Activated CD4-positive, alpha-beta T cell treated with anti-CD3 and anti-CD28 coated beads, Interleukin-2, amount 50 U/mL, for 48 hours (primary cell): ENCODE measurements at places on chromosomes 2 and 18.

DNA sequence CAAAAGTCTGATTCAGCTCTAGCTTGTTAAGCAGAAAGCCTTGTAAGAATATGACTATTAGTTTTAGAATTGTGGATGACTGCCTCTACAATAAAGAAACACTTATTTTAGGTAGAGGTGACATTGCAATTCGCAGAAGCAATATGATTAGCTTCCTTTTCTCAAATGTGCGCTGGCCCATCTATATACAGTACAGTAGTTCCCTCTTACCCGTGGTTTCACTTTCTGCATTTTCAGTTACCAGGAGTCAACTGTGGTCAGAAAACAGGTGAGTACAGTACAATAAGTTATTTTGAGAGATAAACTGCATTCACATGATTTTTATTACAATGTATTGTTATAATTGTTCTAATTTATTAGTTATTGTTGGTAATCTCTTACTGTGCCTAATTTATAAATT is 405.1 kb downstream of the GPD2 start:
- no peak for DNase-seq

GRCh38 chr2:121501031-121501430 is 29.6 kb upstream of the RNU4ATAC start:
- no peak for DNase-seq

- DNase-seq, result no peak
These were observed 255.7 kb downstream of the HNMT start for GRCh38 chr2:138219961-138220360.

- DNase-seq, result no peak
These were observed 74.7 kb upstream of the MGAT4A start for GRCh38 chr2:98805412-98806171.

DNA sequence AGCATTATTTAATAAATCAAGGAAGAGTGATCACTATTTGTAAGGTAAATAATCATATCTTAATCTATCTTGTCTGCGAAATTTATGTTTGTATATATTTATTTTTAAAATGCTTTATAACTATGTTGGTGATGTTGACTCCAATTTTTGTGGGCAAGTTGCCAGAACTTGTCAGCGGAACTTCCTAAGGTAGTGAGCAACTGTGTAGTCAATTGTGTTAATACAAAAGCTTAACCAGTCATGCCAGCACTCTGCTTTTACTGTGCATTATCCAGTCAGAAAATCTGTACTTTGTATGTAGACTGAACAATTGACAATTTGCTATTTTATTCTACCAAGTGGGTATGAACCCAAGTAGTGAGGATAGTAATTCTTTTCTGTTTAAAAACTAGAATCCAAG is 61.9 kb upstream of the RND3 start:
- no peak for DNase-seq

DNA sequence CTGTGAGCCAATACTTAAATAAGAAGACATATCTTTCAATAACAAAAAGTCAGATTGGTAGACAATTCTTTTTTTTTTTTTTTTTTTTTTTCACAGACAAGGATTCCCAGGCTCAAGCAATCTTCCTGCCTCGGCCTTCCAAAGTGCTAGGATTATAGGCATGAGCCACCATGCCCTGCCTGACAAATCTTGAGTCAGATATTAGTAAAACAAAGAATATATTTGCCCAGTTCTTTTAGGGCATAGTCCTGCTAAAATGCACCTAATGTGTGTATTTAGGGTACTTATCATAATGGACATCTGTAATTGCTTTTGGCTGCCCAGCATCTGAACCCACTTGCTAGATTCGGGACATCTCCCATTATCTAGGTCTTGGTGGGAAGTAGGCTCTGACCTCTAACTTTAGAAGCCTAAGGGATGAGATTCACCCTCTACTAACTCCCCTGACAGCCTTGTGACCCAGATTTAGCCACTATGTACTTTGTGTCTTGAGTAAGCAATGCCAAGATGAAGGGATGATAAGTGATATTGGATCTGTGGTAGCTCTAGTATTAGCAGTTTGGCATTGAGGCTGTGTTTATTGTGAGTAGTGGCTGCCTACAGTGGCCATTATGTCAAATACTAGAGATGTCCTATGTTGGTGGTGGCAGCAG is 18.5 kb upstream of the PSME4 start:
- DNase-seq, result no peak

DNA sequence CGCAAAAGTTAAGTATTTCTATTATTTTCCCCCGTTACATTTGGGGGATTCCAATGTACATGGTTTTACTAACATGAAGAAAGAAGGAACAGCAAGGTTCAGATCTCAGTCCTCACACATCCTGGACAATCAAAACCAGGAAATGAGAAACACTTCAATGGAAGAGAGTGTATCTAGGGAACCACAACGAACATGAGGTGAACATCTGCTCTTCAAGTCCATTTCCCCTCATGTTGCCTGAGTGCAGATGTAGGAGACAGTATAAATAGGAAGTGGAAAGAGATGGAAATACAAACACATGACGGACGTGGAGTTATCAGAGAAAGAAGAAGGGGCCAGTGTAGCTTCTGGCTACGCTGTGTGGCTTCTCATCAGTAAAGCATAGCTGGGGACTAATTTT is 52.6 kb downstream of the CHN1 start:
- no peak for DNase-seq

GRCh38 chr2:133175926-133176325 is 392.3 kb downstream of the NCKAP5 start:
- no peak for DNase-seq

DNA sequence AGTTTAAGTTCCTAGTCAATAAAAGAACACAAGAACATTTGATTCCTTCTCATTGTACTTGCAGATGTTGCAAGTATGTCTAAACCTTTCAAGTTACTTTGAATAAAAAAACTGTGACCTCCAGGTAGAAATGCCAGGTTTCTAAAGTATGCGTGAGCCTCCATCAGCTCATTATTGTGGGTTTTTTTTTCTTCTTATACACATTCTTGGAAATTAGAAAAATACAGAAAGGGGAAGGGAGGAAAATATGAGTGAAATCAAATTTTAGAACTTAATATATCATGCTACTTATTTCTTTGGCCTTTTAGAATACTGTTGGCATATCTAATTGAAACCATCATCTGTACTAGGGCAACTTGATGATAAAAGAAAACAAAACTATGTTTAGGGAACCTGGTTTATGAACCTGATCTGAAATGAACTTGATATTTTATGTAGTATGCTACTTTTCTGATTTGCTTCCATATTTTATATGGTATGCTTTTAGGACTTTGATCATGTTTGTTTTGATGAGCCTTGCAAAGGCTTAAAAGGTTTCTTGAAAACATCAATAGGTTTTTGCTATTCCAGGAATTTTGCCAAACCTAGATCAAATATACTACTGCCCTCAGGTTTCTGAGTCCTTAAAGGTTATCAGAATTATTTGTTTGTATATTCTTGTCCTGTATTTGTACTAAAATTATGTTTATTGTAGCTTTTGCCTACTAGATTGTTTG is 130.7 kb upstream of the MAP3K20 start:
- no peak for DNase-seq

DNA sequence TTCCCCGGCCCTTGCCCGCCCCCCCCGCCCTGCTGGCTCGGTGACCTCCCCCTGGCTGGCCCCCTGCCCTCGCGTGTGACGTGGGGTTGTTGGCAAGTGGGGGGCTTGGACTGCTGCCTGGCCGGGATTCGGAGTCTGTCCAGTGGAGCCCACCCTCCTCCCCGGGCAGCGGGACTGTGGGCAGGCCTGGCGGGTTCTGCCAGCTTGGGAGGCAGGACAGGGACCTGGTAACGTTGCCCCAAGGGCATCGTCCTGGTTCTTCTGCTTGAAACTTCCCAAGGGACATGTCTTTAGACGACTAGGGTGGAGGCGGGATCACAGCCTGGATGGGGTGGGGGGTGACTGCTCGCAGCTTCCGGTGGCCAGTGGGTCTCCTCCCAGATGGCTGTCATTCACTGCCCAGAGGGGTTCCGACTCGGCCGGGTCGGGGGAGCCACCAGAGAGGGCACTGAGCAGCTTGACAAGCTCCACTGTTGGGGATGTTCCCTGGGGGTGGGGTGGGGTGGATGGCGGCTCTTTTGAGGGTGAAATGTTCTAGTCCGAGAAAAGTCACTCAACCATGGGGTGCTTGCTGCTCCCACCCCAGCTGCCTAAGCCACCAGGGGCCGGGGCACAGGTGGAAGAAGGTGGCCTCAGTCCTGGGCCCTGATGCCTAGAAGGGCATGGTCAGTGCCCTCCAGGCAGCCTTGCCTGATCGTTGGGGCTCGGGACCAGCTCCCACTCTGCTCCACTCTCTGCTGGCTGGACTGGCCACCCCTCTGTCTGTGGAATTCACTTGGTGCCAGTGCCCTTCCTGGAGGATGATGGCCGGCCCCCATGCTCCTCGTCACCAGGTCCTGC is 4.3 kb upstream of the HS6ST1 start:
- DNase-seq, result peak; percentile 2

GRCh38 chr2:43034242-43034619 is 192.2 kb downstream of the ZFP36L2 start:
- no peak for DNase-seq

- peak; percentile 66 for DNase-seq
These were observed 213.9 kb downstream of the TFCP2L1 start for GRCh38 chr2:121071034-121071504.

GRCh38 chr2:17388798-17389197 is 129.4 kb downstream of the RAD51AP2 start:
- DNase-seq, result no peak

DNA sequence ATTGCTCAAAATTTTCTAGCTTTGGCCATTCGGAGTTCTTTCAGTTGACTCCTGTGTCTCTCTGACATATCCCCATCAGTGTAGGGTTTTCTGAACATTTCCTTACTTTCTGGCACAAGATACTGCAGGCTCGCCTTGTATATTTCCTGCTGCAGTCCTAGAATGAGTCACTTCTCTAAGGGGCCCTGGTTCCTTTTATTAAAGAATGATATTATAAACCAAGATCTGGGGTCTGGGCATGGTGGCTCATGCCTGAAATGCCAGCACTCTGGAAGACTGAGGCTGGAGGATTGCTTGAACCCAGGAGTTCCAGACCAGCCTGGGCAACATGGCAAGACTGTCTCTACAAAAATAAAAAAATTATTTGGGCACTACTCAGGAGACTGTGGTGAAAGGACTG is 3.0 kb upstream of the RPL37A start:
- DNase-seq, result no peak

DNA sequence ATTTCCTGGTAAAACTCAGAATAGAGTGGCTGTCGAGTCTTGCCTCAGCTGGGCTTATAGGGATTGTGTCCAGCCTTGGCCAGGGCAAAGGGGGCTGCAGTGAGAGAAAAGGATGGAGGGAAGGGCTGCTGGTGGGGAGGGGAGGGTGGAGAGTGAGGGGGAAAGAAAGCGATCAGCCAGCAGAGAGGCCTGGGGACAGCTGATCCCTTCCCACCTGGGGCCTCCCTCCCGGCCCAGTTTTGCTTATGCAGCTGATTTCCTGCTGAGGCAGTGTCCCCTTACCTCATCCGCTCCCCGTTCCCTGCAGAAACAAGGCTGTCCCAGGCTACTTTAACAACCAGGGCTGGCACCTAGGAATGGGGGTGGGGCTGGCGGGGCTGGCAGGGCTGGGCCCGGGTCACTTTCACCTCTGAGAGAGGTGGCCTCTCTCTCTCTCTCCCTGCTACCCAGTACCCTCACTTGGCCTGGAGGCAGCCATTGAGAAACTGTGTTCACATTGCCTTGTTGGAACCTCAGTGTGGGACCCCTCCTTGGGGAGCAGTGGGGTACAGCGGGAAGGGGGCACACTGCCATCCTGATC is 12.2 kb upstream of the GMPPA start:
- DNase-seq, result no peak

- no peak for DNase-seq
These were observed 52.8 kb upstream of the DCC start for GRCh38 chr18:52287151-52287550.

DNA sequence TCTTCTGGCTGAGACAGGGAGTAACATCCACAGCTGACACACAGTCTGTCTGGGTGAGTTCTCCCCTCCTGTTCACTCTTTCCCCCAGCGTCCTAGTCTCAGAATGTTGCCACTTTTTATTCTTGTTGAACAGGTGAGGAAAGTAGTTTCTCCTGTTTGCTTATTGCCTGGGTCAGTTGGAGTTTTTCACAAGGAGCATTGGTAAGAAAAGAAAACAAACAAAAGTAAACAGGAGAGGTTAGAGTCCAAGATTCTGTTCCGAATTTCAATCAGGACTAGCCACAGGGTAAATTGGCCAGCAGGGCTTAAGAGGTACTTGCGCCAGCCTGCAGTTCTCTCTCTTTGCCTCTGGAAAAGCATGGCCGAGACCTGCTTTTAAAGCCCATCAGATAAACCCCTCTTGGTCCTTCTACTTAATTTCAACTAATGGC is 255.0 kb upstream of the EPAS1 start:
- DNase-seq, result no peak

DNA sequence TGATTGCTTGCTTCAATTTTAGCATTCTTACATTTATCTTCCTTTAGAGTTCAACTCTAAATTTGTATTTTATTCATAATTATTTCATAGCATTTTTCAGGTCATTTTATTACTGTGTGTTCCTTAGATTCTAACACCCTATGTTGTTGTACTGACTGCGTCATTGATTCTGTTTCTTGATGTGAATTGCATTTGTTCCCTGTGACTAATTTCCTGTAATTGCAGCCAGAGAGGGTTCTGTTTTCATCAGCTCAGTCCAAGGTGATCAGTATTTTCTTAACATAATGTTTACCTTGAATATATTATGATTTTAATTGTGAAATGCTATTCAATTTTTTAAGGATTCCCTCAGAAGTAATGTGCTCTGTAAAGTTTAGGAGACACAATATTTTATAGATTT is 970.2 kb upstream of the PIK3C3 start:
- no peak for DNase-seq

DNA sequence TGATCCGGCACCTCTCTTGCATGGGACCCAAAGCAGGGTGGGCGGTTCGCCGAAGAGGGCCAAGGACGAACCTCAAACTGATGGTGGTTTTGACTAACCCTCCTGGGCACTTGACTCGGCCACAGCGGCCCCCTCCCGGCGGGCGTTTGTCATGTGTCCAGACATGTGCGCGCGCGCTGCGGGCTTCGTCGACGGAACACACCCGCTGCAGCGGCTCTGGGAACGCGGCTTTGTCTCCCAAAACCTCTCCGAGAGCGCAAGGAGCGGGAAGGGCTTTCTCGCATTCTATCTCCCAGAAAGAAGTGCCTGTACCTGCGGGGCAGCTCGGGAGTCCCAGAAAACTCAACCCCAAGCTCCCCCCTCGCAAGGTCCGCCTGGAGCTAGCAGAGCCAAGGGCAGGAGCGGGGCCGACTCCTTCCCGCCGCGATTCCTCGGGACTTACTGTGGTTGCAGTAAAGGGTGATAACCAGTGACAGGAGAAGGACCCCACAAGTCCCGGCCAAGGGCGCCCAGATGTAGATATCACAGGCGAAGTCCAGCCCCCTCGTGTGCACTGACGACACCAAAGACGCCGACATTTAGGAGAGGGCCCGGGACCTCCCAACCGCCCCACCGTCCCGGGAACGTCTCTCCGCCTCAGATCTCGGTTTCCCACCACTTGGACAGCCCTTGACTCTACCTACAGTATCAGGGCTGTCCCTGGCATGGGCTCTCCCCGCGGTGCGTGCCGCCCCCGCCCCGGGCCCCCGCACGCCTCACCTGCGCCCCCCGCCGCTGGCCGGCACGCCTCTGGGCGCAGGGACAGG is 1.6 kb downstream of the CD8A start:
- DNase-seq, result peak; percentile 12
